ENCODE measurements at places on chromosomes 11 and 22.

- no peak for DNase-seq
These were observed at the start of gene PYGM for GRCh38 chr11:64759722-64760719. Gene PYGM (minus strand): TSS chr11:64759974. CDS start chr11:64759898, 76 bp downstream.

DNA sequence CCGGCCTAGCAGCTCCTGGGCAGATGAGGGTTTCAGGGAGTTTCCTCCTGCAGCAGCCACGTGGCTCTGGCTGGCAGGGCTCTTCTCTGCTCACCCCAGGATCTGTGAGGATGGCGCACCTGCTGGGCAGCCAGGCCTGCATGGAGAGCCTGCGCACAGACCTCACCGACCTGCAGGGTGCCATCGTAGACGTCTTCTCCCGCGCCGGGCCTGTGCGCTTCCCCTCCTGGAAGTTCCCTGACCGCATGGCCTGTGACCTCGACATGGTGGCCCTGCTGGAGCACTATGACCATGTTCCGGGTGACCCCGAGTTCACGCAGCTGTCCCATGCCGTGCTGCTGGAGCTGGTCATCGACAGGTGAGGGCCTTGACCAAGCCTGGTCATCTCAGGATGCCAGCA is 9.1 kb downstream of the CCDC157 start:
- no peak for DNase-seq

- DNase-seq = no peak
These were observed 39.9 kb downstream of the CD44 start for GRCh38 chr11:35178873-35179272.

- no peak for DNase-seq
These were observed 873 bp downstream of the OTOG start for GRCh38 chr11:17547932-17548331.

DNA sequence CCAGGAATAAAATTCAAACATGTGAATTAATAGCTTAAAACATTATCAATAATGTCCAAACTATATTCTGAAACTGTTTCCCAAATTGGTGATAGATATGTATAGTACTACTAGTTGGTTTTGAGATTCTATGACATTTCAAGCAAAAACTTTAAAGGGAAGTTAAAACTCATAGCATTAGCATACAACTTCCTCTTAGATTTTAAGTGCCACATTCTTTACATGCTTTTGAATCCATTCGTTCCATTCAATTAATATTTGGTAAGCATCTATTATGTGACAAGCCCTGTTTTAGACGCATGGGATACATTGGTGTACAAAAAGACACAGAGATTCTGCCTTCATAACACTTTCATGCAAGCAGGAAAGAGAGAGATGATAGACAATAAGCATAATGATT is 8.9 kb downstream of the PATL1 start:
- DNase-seq = no peak
